ENCODE measurements at places on chromosomes 3 and 15. TPM values are rescaled to one million over a fixed set of nuclear protein-coding genes. Genes with fewer than 3 reads are reported as not detected.

Gene RFT1
- 12.1 TPM for total RNA-seq

Gene IL17RE
- 21.7 TPM for total RNA-seq

Gene LRTM1
- not detected for total RNA-seq

Gene NOX5
- total RNA-seq: 0.53 TPM

- no peaks in the 10 kb centered on the region for H3K36me3 ChIP-seq
- no peak overlapping the region for H3K4me3 ChIP-seq
- peaks cover 13% of the 10 kb centered on the region for H3K4me1 ChIP-seq
- H3K27me3 ChIP-seq: no peaks in the 10 kb centered on the region
- DNase-seq: peak; percentile 78
These were observed 46.8 kb downstream of the MGLL start for GRCh38 chr3:127775398-127776109.

DNA sequence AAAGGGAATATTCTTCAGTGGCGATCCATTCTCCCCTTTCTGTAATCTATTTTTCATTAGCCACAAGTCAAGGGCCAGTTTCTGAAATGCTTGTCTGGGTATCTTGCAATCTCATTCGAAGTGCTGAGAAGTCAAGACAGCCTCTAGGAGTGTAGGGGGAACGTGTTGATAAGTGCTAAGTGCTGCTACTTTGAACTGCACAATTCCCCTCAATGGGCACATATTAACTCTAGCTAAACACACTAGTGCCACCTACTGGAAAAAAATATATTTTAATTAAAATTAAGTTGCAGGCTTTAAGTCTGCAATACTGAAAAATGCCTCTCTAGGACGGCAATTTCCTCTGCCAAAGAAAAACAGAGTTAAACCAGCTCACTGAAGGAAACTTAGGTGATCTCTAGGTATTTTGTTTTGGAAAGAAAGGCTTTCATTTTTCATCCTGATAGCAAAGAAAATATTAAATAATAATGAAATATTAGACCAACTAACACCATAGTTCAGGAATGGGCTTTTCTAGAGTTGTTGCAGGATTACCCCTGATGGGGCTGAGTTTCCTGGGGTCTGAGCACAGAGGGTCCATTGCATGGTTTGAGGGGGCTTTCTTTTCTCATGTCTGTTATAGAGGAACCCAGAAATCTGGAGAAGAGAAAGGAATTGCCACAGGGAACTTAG lies 181.9 kb upstream of the KBTBD8 start:
- no peak overlapping the region for H3K4me3 ChIP-seq
- no peaks in the 10 kb centered on the region for H3K4me1 ChIP-seq
- no peak overlapping the region for H3K27ac ChIP-seq
- DNase-seq: no peak

DNA sequence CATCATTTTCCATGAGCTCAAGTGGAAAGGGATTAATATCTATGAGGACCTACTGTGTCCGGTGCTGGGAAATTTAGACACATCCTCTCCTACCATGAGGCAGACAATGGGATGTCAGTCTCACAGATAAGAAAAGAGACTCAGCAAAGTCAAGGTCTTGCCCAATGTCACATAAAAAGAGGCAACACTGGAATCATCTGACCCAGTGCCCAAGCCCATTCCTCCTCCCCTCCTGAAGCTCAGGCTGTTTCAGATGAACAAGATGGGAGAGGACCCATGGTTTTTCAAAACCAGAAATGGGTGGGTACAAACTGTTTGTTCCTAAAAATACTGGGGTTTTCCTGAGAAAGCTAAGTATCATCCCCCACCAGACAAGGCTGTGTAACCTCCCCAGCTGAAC lies 22.2 kb downstream of the POC1A start:
- no peak overlapping the region for H3K27ac ChIP-seq
- no peaks in the 10 kb centered on the region for H3K27me3 ChIP-seq
- no peak overlapping the region for H3K4me3 ChIP-seq
- no peaks in the 10 kb centered on the region for H3K36me3 ChIP-seq

GRCh38 chr3:188343894-188344293 lies 189.9 kb downstream of the LPP start:
- H3K4me3 ChIP-seq: no peak overlapping the region
- no peaks in the 10 kb centered on the region for H3K36me3 ChIP-seq
- no peak for DNase-seq

- DNase-seq: no peak
- no peaks in the 10 kb centered on the region for H3K36me3 ChIP-seq
- H3K4me1 ChIP-seq: peaks cover 3% of the 10 kb centered on the region
- H3K27ac ChIP-seq: peak overlapping the region; percentile 29
- peak overlapping the region; percentile 59 for H3K4me3 ChIP-seq
These were observed 411 bp upstream of the C3orf70 start for GRCh38 chr3:185153171-185153771.

DNA sequence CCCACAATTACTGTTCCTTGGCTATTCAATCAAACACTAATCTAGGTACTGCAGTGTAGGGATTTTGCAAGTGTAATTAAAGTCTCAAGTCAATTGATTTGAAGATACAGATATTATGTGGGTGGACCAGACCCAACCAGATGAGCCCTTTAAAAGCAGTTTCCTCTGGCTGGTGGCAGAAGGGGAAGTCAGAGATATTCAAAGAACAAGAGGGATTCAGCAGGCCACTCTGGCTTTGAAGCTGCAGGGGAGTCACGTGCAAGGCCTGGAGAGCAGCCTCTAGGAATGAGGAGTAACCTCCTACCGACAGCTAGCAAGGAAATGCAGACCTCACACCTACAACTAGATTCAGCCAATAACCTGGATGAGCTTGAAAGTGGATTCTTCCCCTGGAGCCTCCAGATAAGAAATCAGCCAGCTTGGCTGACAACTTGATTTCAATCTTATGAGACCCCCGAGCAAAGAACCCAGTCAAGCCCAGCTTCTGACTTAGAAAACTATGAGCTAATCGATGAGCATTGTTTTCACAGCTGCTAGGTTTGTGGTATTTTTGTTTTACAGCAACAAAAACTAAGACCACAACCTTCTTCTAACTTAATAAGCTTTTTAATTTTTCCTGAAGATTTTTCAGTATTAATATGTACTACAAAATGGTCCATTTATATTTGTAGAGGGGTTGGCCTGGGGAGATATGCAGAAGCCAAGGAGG lies 13.4 kb downstream of the HACD2 start:
- DNase-seq: no peak
- no peaks in the 10 kb centered on the region for H3K4me1 ChIP-seq
- no peak overlapping the region for H3K27ac ChIP-seq
- H3K27me3 ChIP-seq: no peaks in the 10 kb centered on the region
- no peak overlapping the region for H3K4me3 ChIP-seq
- no peaks in the 10 kb centered on the region for H3K36me3 ChIP-seq

Measured in ascending aorta (tissue), 2 donors.